ENCODE measurements at places on chromosomes 3 and 15. TPM values are rescaled to one million over a fixed set of nuclear protein-coding genes. Genes with fewer than 3 reads are reported as not detected.

DNA sequence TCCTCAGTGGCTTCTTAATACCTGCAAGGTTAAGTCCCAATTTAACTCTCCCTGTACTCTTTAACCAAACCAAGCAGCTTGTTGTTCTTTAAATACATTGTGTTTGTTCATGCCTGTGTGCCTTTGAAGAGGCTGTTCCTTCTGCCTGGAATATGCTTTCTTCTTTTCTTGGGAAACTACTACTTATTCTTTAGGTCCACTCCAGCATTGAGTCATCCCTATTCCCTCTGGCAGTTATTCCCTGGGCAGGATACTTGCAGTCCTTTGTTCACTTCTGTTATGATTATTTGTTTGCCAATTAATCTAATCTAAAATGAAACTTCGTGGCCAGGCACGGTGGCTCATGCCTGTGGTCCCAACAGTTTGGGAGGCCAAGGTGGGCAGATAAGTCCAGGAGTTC lies 139.3 kb downstream of the ZNF609 start:
- DNase-seq, result no peak

DNA sequence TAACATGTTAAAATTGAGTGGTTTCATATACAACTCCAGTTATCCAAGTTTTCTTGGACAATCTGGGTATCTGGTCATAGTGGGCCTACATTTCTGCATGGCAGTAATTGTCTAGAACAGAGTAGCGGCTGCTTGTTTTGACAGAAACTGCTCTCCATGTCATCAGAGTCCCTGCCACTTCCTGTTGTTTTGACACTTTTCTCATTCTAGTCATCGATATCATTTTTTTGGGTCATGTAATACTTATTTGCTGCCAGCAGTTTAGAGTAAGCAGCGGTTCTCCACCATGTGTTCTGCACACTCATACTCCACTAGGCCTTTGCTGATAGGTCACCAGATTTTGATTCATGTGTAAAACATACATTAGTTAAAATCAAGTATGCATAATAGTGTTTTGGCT lies 81.5 kb downstream of the SLC25A26 start:
- no peak for DNase-seq

Gene COLQ
- total RNA-seq, result 1.7 TPM

Gene ZPLD1
- not detected for total RNA-seq

Gene PLA2G4D
- total RNA-seq, result 0.18 TPM

GRCh38 chr3:190840146-190840545 lies 22.3 kb downstream of the GMNC start:
- no peak for DNase-seq

DNA sequence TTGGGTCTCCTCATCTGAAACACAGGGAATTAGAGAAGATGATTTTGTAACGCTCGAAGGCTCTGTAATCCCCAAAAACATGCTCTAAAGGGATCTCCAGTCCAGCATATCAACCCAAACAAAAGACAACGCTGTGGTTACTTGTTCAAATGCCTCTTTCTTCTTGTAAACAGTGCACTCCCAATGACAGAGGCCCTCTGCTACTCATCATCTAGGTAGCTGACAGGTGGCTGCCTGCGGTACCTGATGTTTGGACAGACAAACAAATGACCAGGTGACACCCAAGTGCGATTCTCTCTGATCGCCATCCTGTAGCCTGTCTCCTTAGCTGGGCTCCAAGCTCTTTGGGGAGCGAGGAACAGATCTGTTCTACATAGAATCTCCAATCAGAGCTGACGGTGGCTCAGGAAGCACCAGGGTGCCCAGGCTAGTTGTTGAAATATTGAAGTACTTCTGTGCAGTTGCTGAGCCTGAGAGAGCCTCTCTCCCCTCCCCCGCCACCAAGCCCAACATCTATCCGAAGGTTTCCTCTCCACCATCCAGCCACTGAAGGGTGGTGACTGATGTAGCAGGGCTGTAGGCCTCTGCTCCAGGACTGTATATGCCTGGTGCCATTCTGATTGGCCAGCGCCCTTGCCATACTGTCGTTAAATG lies 238.7 kb downstream of the XXYLT1 start:
- no peak for DNase-seq

DNA sequence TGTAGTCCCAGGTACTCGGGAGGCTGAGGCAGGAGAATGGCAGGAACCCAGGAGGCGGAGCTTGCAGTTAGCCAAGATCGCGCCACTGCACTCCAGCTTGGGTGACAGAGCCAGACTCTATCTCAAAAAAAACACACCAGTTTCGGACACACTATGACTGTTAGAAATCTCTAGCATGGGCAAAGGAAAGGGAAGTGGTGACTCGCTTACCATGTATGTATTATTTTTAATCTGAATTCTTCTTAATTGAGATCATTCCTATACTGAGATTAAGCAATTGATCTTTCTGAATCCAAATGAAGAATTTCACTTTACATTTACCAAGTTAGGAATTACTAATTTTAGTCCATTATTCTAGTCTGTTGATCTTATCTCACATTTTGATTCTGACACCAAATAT lies 459.2 kb upstream of the ALCAM start:
- no peak for DNase-seq

DNA sequence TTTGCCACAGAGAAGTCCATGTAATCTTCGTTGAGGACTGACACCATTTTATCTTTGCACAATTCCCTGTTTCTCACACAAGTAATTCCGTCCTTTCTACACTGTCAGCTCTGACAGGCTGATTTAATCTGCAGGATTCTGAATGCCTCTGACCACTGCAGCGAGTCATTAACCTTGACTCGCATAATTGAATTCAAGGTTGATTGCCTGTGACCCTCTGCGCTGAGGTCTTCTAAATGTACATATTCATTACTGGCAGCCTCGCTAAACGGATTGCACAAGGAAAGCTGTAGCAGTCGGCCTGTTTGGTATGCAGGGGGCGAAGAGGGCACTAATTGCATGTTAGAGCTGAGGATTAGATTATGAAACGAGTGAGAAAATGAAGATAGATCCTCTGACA lies 147.8 kb downstream of the SHOX2 start:
- no peak for DNase-seq

Gene SHISA5
- 116 TPM for total RNA-seq

Gene C3orf49
- total RNA-seq, result not detected

- no peak for DNase-seq
Observed at GRCh38 chr3:188187053-188187452, 33.1 kb downstream of the LPP start.

DNA sequence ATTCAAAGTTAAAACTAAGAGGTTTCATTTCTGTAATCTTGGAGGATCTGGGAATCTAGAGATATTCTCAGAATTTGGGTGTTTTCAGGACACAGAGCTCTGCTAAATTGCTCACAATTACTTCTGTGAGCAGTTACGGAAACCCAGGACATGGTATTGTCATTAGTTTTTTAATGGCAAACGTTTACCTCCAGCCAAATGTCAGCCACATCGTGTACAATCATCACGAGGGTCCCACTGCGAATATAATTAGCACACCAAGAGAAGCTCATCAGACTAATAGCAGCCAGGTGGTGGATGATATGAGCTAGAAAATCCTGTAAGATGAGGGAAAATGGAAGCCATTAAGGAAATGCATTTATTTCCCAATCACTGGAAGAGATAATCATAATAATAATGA lies 56.0 kb downstream of the CERS3 start:
- no peak for DNase-seq

Gene CCR3
- 0.28 TPM for total RNA-seq

Gene NPAP1
- total RNA-seq, result 0.06 TPM

DNA sequence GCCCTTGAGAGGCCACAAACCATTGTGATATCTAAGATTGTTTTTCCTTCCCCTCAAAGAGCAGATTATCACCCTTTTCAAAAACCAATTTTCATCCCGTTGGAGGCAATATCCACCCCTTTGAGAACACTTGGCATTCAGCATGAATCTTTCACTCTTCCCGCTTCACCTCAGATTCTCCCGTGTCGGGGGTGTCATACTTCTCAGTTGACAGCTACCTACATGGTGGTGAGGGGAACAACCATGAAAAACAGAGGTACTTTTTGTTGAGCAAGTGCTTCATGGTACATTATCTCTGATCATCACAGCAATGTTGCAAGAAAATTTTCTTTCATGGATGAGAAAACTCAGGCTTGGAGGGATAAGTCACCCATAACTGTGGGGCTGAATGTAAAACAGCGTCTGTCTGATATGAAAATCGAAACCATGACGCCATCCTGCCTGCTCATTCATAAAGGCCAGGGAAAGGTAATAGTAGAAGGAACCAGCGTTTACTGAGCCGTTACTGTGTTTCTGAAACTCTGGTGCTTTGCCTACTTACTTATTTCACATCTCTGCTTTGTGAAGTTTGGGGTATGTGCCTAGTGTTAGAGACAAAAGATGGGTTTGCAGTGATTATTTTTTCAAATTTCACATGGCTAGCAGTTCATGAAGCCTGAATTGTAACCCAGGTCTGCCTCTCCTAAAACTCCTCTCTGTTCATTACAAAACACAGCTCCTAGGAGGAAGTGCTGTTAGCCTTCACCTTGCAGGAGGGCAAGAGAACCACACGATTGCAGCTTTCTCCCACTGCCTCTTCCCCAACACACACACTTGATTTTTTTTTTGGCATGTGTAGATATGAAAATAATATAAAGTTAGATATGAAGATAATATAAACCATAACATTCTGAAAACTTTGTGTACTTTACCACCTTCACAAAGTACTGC lies 35.4 kb downstream of the SV2B start:
- no peak for DNase-seq

GRCh38 chr15:55468321-55468720 lies 39.7 kb downstream of the DNAAF4 start:
- no peak for DNase-seq

- no peak for DNase-seq
Observed at GRCh38 chr15:76149291-76149915, 89.6 kb downstream of the TMEM266 start.

GRCh38 chr3:40841131-40841530 lies 316.4 kb downstream of the ZNF621 start:
- no peak for DNase-seq

DNA sequence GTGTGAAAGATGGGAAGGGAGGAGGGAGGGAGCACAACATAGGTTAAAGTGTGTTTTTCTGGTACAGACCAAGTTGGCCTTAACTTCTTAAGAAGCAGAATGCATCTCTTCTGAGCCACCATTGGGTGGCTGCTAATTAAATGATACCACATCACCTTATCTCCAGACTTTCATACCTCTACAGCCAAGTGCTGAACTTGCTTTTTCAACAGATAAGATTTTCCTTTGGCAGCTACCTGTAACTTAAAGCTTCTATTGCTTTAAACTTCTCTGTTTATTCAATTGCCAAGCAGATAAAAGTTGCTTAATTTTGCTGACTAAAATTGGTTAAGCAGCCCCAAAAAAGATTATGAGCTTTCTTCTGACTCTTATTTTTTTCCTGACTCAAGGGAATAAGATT lies 292.4 kb upstream of the SGO1 start:
- no peak for DNase-seq

Gene MYO1E
- total RNA-seq, result 397 TPM

- no peak for DNase-seq
Observed at GRCh38 chr15:87747087-87747486, 509.5 kb downstream of the NTRK3 start.

Gene FBXO40
- total RNA-seq, result not detected

DNA sequence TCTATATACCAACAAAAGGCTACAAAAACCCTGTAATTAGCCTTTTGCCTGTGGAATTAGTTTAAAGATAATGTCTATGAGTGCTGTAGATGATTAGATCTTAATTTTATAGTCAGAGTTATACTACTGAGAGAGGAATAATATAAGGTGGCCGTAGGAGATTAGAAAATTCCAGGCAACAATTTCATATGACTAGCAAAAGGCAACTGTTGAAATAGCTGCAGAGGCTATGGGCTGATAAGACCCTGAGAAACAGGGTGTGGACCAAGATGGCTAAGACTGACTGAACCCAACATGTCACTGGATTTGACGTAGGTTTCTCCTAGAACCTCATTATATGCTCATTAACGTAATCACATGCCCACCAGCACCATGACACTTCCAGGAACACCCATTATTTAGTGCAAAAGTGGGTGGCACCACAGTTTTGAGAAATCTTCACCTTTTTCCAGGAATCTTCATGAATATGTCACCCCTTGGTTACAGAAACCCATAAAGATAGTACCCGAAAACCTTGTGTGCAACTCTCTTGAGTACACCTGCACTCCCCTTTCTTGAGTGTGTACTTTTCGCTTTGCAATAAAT lies 29.1 kb upstream of the SCG3 start:
- DNase-seq, result no peak

DNA sequence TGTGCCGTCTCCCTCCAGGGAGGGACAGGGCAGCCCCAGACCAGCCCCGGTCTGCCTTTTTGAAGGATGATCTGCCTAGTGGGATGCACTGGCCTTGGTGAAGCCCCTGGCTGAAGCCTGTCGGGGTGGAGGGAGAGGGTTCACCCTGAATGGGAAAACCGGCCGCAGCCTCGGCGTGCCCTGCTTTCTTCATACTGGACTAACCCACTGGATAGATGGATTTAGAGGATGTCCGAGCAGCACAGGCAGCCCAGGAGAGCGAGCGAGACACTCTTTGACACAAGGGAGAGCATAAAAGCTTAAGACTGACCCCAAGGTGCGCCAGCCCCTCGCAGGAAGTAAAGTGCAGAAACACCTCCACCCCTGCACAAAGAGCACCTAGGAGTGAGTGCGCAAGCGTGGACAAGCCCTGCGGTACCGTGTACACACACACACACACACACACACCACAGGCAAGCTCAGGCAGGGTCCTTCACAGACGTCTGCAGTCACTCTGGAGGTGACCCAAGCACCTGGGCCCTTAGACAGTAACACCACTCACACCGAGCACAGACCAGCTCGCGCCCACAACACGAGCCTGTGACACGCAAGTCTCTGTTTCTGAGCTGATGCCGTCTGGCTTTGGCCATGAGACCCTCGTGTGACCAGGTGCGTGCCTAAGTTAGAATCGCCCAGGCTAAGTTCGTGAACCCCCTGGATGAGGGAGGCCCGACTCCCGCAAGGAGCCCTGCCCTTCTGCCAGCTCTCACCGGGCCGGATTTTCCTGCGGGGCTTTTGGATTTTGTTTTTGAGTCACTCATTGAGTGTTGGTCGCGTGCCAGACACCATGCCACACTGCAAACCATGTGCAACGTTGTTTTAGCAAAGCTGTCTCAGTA lies 11.3 kb downstream of the SEMA4B start:
- no peak for DNase-seq

Gene TLR9
- 0.42 TPM for total RNA-seq

Gene C3orf20
- total RNA-seq, result 0.21 TPM

GRCh38 chr3:188559856-188560255 lies 405.9 kb downstream of the LPP start:
- DNase-seq, result no peak

GRCh38 chr3:102757950-102758349 lies 323.1 kb downstream of the ZPLD1 start:
- no peak for DNase-seq

DNA sequence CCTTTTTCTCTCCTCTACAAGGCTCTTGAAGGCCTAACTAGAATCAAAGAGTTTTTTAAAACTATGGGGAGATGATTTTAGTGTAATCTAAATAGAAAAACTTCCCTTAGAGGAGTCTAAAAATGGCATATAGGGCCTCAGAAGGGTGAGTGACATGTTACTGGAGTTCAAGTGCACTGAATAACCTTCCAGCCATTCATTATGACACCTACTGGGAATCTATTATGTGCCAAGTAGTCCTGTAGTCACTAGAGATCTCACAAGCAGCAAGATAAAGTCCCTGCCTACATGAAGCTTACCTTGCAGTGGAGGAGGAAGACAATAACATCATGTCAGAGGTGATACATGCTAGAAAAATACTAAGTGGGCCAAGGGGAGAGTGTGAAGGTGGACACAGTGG lies 96.1 kb downstream of the OXNAD1 start:
- DNase-seq, result no peak

GRCh38 chr15:78492872-78493271 lies 14.5 kb upstream of the HYKK start:
- no peak for DNase-seq

Data from left colon (tissue), 2 donors.